ENCODE measurements at places on chromosomes 1 and 21. TPM values are rescaled to one million over a fixed set of nuclear protein-coding genes. Genes with fewer than 3 reads are reported as not detected.

DNA sequence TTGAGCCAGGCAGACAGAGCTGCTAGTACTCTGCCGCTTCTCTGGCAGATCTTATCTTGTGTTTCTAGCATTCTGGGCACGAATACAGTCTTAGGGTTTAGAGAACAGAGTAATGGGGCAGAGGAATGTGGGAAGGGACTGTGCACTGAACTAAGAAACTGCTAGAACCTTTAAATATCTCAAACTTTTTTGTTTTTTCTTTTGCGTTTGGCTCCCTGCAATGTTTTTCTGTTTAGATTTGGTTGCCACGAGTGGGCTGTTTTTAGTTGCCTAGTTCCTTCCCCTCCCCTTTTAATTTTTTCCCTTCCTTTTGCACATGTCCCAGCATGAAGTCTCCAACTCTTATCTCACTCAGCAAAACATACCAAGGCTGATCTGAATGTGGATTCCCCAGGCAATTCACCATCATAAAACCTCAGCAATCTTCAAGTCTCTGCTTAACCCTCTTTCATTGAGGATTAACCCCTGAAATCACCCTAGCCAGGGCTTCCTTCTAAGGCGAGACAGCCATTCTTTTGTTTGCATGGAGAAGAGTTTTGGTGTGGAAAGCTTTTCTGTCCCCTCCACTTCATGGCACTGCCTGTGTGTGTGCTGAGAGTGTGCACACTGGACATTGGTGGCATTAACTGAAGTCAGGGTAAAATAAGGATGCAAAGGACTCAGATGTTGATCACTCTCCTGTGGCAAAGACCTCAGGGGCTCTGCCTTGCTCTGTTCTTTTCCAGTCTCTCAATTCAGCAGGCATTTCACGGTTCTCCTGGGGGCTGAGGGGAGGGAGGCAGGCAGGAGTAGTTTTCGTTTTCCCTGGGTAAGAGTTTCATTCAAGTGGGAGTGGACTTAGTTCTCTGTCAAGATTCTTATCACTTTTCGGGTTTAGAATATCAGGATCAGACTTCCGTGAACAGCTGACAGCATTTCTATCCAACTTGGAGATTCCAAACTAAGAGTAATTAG is 2.8 kb upstream of the ATF3 start:
- no peak for DNase-seq

ATAD3C gene
- polyA plus RNA-seq: 3.1 TPM

DNA sequence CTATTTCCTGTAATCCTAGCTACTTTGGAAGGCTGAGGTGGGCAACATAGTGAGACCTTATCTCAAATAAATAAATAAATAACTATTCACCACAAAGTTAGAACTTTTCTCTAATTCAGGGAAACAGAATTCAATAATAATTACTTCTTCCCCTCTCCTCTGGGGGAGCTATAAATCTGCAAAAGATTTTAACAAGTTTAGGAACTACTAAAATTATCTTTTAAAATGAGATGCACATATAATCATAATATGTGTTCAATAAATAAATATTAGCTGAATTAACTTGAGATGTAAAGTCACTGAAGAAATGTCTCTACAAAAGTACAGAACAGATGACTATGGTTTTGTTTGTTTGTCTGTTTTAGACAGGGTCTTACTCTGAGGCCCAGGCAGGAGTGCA is 14.1 kb downstream of the WDR47 start:
- no peak for DNase-seq

ASPM gene
- polyA plus RNA-seq: 20.1 TPM

XKR8 gene
- polyA plus RNA-seq: 8.9 TPM

DNA sequence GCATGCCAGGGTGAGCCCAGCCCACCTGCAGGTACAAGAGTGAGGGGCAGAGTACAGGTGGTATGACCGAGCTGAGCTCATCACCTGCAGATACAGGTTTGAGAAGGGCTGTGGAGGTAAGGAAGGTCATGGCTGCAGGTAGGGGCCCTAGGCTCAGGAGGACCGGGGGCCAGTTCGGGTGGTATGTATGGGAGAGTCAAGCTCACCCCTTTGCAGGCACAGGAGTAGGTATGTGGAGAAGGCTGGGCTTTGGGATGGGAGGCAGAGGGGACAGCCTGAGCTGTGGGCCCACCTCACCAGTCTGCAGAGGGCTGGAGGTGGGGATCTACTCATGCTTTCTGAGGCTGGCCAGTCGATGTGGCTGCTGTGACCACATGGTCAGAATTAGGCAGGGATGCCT is 17.2 kb downstream of the PODN start:
- DNase-seq: no peak

TAGLN2 gene
- 123 TPM for polyA plus RNA-seq

- DNase-seq: no peak
Observed at GRCh38 chr1:223547316-223548114, 118.0 kb downstream of the CAPN8 start.

GRCh38 chr1:31593770-31594632 is 17.7 kb downstream of the TINAGL1 start:
- DNase-seq: no peak

GRCh38 chr1:167663002-167663772 is 33.2 kb downstream of the RCSD1 start:
- no peak for DNase-seq

DNA sequence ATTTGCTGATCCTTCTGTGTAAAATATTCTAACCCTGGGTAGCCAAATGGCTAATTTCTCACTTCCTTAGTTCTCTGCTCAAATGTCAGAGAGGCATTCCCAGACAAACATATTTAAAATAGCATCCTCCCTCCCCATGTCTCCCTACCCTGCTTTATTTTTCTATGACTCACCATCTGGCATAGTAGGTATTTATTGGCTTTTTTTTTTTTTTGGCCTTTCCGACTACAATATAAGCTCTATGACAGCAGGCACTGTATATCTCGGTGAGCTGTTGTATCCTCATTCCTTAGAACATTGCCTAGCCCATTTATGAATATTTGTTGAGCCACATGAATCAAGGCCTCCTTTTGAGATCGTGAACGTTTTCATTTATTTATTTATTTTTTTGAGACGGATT is 1.5 kb upstream of the NEK7 start:
- DNase-seq: no peak

DNA sequence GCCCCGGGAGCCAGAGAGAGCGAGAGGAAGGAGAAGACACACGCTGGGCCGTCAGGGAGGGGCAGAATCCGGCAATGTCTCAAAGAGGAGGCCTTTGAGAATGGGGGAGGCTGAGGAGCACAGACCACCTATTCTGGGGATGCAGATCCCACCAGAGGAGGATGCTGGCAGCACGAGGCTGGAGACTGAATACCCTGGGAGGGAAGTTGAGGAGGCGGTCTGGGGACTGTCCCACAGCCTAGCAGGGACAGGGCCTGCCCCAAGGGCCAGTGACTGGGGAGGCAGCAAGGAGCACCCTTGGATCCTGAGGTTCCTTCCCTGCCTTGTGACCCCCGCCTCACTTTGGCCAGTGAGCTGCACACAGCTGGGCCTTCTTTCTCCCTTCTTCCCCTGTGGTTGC is 49.2 kb downstream of the SLC37A1 start:
- DNase-seq: no peak

FASLG gene
- 0.21 TPM for polyA plus RNA-seq

- DNase-seq: no peak
Observed at GRCh38 chr1:41241354-41241748, 755 bp downstream of the SCMH1 start.

DNA sequence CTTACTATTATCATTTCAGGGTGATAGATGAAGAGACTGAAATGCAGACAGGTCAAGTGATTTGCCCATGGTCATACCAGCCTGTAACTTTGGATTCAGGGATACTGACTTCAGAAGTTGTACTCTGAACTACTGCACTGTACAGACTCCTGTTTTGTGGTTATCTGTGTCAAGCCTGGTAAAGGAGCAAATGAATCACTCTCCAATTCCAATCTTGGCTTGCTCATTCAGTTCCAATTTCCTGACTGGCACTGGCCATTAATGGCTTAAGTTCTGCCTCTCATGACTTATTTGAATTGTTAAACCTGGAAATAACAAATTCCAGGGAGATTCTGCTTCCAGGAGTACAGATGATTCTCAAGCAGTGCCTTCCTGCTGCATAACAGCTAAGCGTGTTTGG is 45.4 kb upstream of the PLD5 start:
- DNase-seq: no peak

DNA sequence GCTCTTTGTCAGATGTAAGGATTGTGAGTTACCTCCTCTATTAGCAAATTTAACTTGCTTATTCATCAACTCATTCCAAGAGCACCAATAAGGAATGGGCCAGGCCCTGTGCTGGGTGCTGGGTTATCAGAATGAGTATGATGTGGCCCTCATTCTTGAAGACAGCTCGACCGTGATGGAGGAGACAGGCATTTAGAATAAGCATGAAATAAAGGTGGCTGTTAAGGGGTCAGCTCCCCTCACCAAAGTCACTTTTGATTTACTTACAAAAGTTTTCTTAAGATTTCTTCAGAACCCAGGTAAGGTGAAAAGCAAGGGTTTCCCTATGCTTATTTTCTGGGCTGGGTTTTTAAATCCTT is 15.3 kb upstream of the PADI1 start:
- no peak for DNase-seq

DSTYK gene
- 21.5 TPM for polyA plus RNA-seq

GRCh38 chr1:163290025-163290640 is 31.6 kb upstream of the NUF2 start:
- no peak for DNase-seq

DNA sequence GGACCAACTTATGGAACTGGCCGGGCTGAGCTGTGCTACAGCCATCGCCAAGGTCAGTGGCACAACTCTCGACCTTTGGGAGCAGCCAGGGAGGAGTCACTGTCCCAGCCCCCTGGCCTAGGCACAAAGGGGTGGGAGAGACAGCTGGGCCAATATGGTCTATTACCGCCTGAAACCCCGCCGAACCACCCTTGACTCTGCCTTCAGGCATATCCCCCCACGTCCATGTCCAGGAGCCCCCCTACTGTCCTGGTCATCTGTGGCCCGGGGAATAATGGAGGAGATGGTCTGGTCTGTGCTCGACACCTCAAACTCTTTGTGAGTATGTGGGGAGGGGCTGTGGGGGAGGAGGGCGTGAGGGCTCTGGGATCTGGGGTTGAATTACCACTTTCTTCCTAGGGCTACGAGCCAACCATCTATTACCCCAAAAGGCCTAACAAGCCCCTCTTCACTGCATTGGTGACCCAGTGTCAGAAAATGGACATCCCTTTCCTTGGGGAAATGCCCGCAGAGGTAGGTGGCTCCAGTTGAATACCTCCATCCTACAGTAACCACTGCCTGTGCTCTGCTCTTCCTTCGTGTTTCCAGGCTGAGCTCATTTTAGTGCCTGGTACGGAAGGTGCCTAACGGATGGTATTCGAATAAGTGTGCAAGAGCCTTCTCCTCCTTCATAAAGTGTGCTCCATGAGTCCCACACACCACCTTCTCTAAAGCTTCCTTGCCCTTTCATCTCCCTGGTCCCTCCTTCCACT is 758 bp downstream of the NAXE start:
- DNase-seq: no peak

EGLN1 gene
- 46.7 TPM for polyA plus RNA-seq

DNA sequence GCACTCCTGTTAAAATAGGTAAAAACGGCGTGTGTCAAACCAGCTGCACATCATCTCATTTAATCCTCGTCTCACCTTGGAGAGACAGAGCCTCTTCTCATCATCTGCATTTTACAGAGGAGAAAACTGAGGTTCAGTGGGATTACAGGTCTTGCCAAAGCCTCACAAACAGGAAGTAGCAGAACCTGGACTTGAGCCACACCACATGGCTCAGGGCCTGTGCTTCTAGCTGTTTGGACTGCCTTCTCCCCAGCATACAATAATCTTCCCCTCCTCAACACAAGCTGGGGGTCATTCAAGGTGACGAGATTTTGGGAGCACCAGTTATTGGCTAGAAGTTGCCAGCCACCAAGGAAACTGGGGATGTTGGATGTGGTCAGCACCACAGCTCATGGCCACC is 167.9 kb upstream of the ZC3H12A start:
- DNase-seq: no peak

VSIG8 gene
- 0.15 TPM for polyA plus RNA-seq

DNA sequence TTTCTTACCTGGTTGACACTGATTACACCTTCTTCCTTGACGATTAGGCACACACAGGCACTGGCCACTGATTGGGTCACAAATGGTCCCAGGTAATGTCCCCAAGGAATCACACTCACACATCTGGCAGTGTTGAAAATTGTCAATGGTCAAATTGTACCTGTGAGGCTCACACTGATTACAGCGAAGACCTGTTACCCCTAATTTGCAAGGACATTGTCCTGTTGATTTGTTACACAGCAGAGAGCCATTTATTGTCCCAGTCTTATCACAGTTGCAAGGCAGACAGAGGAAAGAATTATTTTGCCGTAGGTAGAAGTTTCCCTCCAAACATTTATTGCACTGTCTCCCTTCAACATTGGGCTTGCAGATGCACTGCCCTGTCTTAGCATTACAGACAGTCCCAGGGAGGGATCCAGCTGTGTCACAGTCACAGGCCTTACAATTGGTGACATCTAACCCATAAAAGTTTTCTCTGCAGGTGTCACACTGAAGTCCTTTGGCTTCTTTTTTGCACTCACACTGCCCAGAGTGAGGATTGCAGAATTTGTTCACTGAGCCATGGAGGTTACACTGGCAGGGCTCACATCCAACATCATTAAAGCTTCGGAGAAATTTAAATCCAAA is 176.6 kb downstream of the USH2A start:
- no peak for DNase-seq

DNA sequence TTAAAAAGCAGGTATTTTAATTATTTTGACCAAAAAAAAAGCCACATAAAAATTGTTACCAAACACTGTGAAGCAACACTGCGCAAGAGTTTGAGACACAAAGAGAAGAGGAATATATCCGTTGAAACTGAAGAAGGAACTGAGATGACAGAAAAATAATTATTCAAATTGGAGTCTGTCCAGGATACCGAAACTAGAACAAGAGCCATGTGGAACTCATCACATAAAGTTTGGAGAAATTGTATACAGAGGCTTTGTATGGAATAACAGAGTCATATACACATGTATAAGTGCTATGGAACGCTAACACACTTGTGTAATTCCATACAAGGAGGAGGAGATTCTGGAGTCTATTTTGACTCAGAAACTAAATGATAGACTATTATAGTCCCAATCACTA is 675.1 kb upstream of the ADGRL2 start:
- no peak for DNase-seq

Measured in right renal pelvis (tissue), 4 donors.